Frontal cortex (tissue), 4 donors: ENCODE measurements at places on chromosomes 3 and 15. TPM values are rescaled to one million over a fixed set of nuclear protein-coding genes. Genes with fewer than 3 reads are reported as not detected.

The DYNLT2B gene
- total RNA-seq = 36.7 TPM

The MRAS gene
- 66.0 TPM for total RNA-seq

DNA sequence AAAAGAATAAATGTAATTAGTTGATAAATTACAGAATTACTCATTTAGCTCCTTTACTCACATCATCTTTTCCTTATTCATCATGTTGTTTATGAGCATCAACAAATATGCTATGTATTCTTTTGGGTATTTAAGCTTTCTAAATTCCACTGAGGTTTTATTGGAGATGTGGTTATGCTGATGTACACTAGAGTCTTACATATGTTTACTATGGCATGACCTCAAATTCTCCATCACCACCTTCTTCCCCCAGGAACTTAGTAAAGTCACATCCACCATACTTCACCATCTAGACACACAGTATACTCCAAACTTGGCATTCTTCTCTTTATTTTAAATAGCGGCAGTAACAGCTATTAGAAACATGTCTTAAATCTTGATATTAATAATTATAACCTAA, 74.1 kb upstream of the MELTF start:
- no peak for DNase-seq

DNA sequence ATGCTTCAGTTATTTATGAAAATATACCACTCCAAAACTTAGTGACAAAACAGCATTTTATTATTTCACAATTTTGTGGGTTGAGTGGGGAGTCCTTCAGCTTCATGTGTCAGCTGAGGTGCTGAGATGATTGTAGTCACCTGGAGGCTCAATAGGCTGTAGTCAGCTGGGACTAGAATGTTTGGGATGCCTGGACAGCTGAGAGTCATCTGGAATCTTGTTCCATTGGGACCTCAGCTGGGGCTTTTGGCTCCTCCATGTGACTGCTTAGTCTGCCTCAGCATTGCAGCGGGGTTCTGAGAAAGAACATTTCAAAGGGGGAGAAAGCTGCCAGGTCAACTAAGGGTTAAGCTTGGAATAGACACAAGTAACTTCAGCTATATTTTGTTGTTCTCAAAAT, 13.4 kb downstream of the STT3B start:
- DNase-seq = no peak

DNA sequence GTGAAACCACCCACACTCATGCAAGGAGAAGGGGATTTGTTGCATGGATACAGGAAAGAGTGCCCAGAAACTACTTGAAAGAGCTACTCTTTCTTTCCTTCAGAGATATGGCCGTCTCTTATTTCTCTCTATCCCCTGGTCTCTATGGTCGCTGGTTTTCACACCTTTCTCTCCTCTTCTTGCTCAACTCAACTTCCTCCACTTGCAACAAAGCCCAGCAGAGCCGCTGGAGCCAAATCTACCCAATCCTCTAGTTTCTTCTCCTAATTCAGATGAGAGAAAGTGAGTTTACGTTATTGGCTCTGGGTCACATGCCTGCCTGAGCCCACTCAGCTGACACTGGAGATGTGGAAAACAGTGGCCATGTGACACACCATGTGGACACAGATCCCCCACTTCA, 215.2 kb downstream of the OSBPL10 start:
- no peak for DNase-seq

- no peak for DNase-seq
Measured at GRCh38 chr15:85086855-85087254, 105.2 kb downstream of the PDE8A start.

- peak; percentile 33 for DNase-seq
Measured at GRCh38 chr15:42137461-42138261, 18.8 kb downstream of the PLA2G4F start.

The FOXL2 gene
- under 0.01 TPM for total RNA-seq

The ZNF197 gene
- total RNA-seq = 62.4 TPM

GRCh38 chr15:101373577-101373976, 78.5 kb upstream of the SNRPA1 start:
- no peak for DNase-seq
